AML-193 (cell line): ENCODE measurements at places on chromosomes 4 and X.

DNA sequence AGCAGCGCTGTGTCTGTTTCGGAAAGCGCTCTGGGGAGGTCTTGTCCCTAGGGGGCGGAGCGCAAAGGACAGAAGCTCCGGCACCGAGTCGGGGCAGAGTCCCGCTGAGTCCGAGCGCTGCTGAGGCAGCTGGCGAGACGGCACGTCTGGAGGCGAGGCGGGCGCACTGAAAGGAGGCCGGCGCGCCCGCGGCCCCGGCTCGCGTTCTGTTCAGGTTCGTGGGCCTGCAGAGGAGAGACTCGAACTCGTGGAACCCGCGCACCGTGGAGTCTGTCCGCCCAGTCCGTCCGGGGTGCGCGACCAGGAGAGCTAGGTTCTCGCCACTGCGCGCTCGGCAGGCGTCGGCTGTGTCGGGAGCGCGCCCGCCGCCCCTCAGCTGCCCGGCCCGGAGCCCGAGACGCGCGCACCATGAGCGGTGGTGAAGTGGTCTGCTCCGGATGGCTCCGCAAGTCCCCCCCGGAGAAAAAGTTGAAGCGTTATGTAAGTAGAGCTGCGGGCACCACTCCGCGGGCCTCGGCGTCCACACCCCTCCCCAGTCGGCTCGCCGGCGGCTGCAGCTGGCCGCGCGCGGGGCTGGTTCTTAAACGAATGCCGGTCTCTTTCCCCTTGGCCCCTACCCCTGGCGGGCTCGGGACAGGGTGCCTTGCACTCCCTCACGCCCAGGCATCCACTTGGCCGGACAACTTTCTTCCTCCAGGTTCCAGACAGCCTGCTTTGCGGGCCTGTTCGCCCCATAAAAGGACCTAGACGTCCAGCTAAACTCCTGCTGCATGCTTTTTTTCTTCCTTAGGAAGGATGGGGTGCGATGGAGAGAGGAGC, at the start of gene GAB1:
TSS of gene GAB1 (plus strand) at position 96 of the 819 bp plus-strand sequence. CDS start at position 409, 313 bp downstream.
- no peak for DNase-seq

DNA sequence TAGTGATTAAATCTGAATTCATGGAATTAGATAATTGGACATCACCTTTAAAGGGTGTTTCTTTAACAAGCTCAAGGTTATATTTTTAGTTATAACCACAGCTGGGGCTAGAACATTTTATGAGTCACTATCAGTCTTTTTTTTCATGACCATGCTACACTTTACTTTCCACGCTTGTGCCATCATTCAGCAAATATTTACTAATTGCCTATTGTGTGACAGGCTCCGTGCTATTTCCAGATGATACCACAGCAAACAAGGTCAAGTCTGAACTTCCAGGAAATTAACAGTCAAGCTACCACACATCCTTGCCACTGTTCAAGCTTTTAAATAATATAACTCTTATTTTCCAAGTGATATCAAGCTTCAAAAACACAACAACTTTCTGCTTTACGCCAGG, 16.5 kb downstream of the SPANXN3 start:
- no peak for DNase-seq

GRCh38 chrX:103828529-103828928, 3.5 kb downstream of the RAB9B start:
- no peak for DNase-seq

- no peak for DNase-seq
Observed at GRCh38 chr4:2599304-2599654, 62.8 kb downstream of the FAM193A start.

- no peak for DNase-seq
Observed at GRCh38 chrX:140817943-140818342, 108.4 kb downstream of the LINC00632 start.

DNA sequence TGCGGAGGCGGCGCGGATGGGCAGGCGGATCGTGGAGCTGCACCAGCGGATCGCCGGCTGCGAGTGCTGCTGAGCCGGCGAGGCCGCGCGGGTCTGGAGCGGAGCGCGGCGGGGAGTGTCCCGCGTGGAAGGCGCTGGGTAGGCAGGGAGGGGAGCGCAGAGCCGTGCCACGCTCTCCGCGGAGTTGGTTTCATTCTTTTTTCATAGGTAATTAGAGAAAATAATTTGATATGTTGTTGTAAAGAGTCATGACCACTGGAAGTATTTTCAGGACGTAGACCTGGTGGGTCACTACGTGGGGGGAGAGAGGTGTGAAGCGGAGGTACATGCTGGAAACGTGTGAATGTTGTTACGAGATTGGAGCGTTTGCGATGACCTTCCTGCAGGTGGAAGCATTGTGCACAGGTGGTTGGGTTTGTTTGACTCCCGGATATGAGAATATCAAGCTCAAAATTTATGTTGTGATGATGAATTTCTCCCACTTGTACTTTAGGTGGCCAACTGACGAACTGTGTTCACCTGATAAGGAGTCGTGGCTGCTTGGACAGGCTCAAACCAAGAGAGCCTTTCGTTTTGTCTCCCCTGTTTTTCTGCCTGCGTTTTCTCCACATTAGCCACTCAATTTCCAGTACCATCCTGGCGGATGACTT, 19.1 kb upstream of the S100P start:
- DNase-seq: no peak

- peak; percentile 93 for DNase-seq
Observed at GRCh38 chr4:74632634-74633033, 161.7 kb downstream of the BTC start.

GRCh38 chr4:23717528-23718248, 172.2 kb downstream of the PPARGC1A start:
- peak; percentile 23 for DNase-seq

DNA sequence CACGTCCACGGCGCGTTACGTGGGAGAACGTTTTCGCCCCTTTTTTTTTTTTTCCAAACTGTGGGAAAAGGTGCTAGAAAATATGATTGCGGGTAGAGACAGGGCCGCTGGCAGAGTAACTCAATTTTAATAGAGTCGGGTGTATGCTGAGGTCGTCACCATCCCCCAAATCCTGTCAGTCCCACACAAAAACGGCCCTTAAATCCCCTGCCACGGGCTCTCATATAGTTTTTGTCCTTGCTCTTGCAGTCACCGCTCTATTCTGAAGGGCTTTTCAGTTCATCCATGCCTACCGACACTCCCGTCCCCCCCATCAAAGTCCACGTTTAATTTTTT, 796 bp upstream of the MED14 start:
- DNase-seq: no peak

DNA sequence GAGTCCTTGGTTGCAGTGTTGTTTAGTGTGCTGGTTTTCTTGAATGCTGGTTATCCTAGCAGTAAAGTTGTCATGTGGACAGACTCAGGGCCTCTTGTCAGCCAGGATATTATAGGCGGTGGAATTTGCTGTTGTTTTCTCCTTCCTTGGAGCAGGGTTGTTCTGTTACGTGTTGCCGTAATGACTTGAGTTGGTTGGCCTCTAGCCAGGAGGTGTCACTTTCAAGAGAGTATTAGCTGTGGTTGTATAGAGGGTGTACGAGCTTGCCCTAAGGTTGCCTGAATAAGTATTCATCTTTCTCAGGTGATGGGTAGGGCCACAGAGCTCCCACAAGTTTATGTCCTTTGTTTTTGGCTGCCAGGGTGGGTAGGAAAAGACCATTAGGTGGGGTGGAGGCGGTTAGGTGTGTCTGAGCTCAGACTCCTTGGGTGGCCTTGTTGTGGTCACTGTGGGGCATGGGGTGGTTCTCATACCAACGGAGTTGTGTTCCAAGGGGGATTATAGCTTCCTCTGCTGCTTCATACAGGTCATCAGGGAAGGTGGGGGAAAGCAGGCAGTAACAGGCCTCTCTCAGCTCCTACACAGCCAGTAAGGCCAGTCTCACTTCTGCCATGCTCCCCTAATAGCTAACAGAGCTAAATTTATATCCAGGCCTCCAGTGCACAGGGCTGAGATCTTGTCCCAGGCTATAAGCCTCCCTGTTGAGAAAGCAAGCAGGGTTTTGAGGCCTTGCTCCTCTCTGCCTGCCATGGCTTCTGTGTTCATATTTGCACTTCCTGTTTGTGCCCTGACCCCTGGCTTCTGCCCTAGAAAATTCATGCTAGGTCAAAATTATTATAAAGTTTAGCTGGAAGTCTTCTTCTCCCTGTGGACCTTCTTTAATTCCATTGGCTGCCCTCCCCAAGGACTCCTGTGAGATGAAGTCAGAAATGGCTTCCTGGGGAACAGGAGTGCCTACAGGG, 594.7 kb downstream of the RAPGEF2 start:
- no peak for DNase-seq

GRCh38 chr4:1939664-1940509, 68.7 kb downstream of the NSD2 start:
- no peak for DNase-seq

DNA sequence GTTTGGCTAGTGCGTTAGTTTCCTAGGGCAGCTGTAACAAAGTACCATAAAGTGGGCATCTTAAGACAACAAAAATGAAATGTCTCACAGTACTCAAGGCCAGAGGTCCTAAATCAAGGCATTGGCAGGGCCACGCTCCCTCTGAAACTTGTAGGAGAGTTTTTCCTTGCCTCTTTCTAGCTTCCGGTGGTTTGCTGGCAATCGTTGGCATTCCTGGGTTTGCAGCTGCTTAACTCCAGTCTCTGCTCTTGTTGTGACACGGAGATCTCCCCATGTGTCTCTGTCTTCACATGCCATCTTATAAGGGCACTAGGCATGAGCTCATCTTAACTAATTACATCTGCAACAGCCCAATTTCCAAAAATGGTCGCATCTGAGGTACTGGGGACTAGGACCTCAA, 362.0 kb upstream of the BOD1L1 start:
- DNase-seq: no peak

DNA sequence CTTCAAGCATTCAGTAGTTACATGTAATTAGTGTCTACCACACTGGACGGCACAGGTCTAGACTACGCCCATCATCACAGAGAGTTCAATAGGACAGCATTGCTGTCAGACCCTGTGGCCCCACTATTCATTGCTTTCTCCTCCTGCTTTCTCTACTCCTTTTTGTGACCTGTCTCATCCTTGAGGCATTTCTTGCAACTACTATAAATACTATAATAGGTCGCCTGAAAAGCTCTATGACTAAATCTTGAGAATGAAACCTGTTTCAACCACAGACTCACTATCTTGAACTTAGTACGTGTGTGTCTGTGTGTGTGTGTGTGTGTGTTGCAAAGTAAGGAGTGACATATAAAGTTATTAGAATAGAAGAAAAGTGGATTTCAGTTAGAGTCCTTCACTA, 252.9 kb upstream of the KLF3 start:
- DNase-seq: no peak

GRCh38 chrX:41449615-41450014, 2.5 kb downstream of the NYX start:
- DNase-seq: peak; percentile 26

DNA sequence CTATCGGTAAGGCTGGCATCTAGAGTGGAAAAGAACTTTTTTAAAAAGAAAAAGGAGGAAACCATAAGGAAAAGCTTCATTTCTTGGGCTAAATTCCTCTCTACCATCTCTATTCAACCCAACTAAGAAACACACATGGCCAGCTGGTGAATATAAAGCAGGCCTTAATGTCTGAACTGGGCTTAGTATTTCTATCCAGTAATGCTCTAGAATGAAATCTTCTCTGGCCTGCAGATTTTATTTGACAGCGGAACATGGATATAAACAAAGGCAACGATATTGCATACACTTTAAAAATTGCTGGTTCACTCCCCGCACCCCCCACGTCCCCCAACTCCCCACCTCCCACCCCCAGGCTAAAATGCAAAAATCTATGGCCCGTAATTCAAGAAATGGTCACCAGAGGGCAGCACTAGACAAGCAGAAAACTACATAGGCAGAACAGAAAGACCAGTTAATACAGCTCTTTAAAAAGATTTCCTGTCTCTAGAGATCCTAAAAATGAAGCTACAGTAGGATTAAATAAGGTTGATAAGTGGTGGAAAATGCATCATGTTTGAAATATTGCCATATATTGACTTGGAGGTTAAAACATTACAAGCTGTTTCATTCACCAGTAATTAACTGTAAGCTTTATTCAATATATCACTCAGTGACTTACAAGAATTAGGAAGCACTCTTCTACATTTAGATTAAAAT, 155.2 kb upstream of the GALNT7 start:
- peak; percentile 65 for DNase-seq

DNA sequence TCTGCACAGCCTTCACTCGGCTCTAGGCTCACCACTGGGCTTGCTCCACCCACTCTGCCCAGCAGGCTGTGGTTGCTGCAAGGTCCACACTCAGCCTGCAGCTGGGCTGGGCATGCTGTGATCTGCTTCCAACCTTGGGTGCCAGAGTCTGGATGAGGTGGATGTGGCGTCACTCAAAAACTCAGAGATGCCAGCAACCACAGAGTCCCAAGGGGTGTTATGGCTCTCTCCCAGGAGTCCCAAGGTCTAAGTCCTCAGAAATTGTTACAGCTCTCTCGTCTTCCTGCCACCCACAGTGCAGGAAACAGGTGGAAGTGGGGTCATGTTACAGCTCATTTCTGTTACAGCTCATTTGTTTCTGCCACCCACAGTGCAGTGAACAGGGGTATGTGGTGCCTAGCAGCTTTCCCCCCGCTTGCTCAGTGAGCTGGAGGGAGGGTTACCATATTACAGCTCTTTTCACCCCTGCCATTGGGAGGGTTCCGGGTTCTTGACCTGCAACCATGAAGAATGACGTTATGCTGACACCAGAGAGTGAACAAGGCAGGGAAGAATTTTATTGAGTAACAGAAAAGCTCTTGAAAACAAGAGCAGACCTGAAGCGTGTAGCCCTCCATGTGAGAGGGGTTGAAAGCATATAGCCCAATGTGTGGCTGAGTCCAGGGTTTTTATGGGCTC, 893.9 kb downstream of the PCDH7 start:
- DNase-seq: no peak

- no peak for DNase-seq
Observed at GRCh38 chrX:40143001-40143400, 45.2 kb upstream of the BCOR start.

DNA sequence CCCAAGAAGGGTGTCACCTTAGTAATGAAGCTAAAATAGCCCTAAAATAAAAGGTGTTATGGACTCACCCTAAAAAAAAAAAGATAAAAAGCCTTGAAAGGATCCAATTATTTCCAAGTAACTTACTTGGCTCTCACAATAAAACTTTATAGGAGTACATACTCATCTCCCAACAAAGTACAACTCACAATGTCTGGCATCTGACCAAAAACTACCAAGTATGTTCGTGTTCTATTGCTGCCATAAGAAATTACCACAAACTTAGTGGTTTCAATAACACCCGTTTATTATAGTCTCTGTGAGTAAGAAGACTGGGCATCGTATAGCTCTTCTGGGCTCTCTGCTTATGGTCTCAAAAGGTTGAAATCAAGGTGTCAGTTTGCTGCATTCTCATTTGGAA, 51.0 kb downstream of the BEX1 start:
- no peak for DNase-seq

- peak; percentile 3 for DNase-seq
Observed at GRCh38 chr4:99815597-99816011, 1.0 kb upstream of the DAPP1 start.

DNA sequence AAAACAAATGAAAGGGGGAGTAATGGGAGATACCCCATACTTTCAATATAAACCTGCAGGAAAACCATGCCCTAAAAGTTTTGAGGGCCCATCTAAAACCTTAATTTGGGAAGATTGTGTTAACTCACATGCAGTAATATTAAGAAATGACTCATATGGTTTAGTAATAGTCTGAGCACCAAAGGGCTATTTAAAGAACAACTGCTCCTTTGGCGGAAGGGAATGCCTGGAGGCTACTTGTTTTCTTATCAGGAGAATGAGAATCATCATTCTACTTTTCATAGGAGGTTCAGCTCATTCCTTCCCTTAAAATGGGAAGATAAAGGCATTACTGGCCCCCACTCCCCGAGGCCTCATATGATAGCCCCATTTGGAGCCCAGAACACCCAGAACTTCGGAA, 47.6 kb downstream of the SPIN3 start:
- no peak for DNase-seq
